K562 (cell line): ENCODE measurements at places on chromosomes 7 and 10. TPM values are rescaled to one million over a fixed set of nuclear protein-coding genes. Genes with fewer than 3 reads are reported as not detected.

The CRYGN gene
- not detected in 2 replicates for total RNA-seq

The PILRA gene
- total RNA-seq = 0.83 and 0.95 TPM in 2 replicates

GRCh38 chr7:129489491-129489890 is 12.8 kb upstream of the SMKR1 start:
- H3K27ac ChIP-seq = no peak overlapping the region
- H3K4me3 ChIP-seq = no peak overlapping the region
- H3K36me3 ChIP-seq = peaks cover 52% of the 10 kb centered on the region
- DNase-seq = no peak
- H3K27me3 ChIP-seq = no peaks in the 10 kb centered on the region

DNA sequence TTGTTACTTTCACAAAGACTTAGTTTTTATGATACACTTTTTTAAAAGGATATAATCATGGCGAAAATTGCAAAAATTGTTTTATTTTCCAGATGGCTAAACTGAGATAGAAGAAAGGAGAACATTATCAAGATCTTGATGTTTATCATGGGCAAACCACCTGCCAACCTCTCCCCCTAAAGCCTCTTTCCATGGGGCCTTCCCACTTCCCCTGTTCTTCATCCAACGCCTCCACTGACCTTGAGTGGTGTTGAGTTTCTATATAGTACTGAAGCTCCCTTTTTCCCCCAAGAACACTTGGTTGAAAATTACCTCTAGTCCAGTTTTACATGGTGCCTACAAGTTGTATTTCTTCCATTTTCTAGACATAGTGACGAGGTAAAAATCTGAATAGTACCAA is 5.0 kb downstream of the CREB3L2 start:
- peaks cover 16% of the 10 kb centered on the region for H3K36me3 ChIP-seq
- peak overlapping the region; percentile 62 for H3K27ac ChIP-seq
- no peak overlapping the region for H3K4me3 ChIP-seq
- no peak for DNase-seq

- peaks cover 9% of the 10 kb centered on the region; the same call in 1 of the 2 replicates for H3K4me1 ChIP-seq
- no peaks in the 10 kb centered on the region for H3K27me3 ChIP-seq
- no peaks in the 10 kb centered on the region for H3K36me3 ChIP-seq
- no peak for DNase-seq
Measured at GRCh38 chr10:111075577-111076185, 1.1 kb upstream of the ADRA2A start.

- no peak overlapping the region for H3K4me3 ChIP-seq
- no peaks in the 10 kb centered on the region for H3K36me3 ChIP-seq
- no peaks in the 10 kb centered on the region; the same call in 2 of the 3 replicates for H3K4me1 ChIP-seq
- peaks cover 44% of the 10 kb centered on the region for H3K27me3 ChIP-seq
- H3K27ac ChIP-seq = no peak overlapping the region
Measured at GRCh38 chr7:98459529-98459928, 58.6 kb upstream of the BAIAP2L1 start.

DNA sequence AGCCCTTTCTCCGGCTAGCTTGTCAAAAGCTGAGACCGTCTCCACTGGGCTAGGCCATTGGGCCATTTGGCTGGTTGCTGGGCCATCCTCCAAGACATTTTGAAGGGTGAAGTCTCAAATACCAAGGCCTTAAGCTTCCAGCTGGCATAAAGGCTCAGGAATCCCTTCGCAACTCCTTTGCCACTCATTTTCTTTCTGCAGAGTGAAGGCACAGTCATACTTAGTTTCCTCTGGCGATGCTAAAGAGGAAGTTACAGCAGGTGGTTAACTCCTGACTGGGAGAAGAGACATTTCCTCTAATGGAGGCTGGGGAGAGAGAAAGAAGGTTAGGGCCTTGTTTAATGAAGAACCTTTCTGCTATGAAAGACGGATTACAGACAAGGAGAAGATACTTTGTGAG is 4.8 kb upstream of the REPIN1 start:
- H3K4me1 ChIP-seq = peaks cover 29% of the 10 kb centered on the region
- H3K27ac ChIP-seq = no peak overlapping the region
- H3K4me3 ChIP-seq = no peak overlapping the region
- no peak for DNase-seq

DNA sequence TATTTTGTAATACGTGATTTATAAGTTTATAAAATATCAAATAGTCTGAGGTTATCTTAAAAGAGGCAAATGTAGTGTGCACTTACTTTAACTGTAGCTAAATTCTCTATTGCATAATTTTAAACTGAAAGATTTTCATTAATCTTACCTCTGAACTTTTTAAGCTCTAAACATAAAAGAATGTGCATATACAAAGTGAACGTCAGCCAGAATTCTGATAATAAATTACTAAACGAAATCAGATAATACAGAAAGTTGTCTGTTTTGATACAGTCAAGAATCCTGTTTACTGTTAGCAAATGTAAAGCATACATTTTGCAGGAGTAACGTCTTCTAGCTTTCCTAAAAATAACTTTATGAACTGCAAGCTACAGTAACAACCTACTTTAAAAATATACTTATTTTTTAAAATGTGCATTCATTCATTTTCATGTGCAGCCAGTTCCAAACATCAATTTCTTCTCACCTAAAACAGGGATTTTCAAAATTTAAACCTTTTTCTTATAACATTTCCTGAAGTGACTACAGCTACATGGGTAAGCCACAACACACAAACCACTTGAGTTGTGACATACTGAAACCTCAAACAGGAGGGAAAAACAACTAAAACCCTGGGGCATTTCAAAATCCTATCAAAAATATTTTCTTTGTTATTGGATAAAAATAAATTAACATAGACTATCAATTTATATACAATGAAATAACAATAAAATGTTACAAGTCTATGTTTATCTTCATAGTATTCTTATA is 92.7 kb downstream of the RNLS start:
- no peaks in the 10 kb centered on the region for H3K4me1 ChIP-seq
- no peak for DNase-seq
- H3K27me3 ChIP-seq = no peaks in the 10 kb centered on the region
- no peaks in the 10 kb centered on the region for H3K36me3 ChIP-seq
- no peak overlapping the region for H3K27ac ChIP-seq
- H3K4me3 ChIP-seq = no peak overlapping the region

DNA sequence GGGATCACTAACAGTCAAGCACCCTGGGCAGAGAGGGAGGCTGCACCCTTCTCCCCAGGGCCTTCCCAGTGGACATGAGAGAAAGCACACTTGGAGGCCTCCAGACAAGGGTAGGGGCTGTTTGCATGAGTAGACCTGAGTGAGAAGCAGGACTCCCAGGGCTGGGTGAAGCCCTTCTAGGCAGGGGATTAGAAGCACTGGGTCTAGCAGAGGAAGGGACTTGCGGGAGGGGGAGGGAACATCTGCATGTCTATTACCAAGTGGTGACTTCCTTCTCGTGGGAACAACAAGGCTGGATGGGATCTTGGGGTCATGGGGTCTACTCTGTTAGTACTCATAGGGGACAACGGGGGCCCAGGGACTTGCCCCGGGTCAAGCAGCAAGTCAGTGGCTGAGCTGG is 67.8 kb downstream of the EMX2 start:
- no peaks in the 10 kb centered on the region for H3K36me3 ChIP-seq
- no peak for DNase-seq
- no peak overlapping the region for H3K4me3 ChIP-seq
- no peaks in the 10 kb centered on the region; the same call in 1 of the 2 replicates for H3K4me1 ChIP-seq
